ENCODE measurements at places on chromosomes 4 and X. TPM values are rescaled to one million over a fixed set of nuclear protein-coding genes. Genes with fewer than 3 reads are reported as not detected.

Gene TRAM1L1
- total RNA-seq: 0.56 TPM

Gene DMP1
- total RNA-seq: not detected

Gene CT47B1
- not detected for total RNA-seq

GRCh38 chrX:45518552-45518951 is 317.9 kb upstream of the DIPK2B start:
- DNase-seq: no peak

GRCh38 chrX:31449965-31450364 is 378.1 kb upstream of the FTHL17 start:
- DNase-seq: no peak

GRCh38 chrX:46935295-46935694 is 23.1 kb downstream of the JADE3 start:
- DNase-seq: no peak

DNA sequence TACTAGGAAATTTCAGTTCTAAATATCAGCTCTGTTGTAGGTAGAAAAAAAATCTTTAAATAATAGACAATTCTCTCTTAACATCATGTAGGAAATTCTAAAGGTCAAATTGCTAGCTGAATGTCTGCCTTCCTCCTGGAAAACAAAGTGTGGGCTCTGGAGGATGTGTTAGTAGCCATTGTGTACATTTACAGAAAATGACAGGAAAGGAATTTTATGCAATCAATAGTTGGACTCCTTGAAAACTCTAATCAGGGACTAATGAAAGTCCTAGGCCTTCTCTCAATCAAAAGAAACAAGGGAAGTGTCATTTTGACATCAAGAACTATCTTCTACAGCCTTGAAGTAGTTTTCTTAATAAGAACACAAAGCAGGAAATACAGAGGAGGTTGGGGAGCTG is 174.6 kb downstream of the ANKRD50 start:
- no peak for DNase-seq

DNA sequence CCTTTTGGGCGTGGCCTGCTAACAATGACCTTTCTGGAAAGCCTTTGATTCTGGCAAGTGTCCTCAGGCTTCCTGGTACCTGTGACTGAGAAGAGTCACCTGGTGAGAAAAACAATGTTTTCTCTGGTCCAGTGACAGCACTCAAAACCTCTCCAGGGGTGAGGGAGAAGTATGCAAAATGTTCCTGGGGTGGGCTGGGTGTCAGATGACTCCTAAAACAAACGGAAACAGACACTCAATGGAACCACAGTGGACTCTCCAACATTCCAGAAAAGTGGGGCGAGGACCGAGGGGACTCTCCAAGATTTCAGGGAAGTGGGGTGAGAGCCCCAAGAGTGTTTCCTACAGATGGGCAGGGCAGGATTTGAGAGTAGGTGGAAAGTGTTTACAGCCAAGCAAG is 69.5 kb downstream of the ANAPC4 start:
- no peak for DNase-seq

- DNase-seq: no peak
Measured at GRCh38 chr4:170497689-170498088, 407.9 kb upstream of the AADAT start.

DNA sequence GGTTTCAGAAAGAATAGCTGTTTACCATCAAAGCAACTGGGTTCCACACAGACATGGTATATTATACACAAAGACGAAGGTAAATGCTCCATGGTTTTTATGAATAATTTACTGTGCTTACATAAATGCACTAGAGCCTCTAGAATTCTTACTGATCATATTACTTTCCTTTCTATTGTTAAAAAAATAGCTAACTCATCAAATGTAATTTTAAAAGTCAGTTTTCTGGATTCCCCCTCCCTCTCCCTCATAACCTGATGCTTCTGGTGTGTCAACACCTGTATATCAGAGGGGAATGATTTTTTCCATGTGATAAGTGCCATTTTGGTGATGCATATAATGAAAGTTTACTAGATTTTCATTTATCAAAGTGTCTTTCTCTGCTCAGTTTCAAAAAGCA is 31.1 kb upstream of the LEF1 start:
- no peak for DNase-seq

All from Right ventricle myocardium superior (tissue), 1 donor.